ENCODE measurements at places on chromosomes 3 and 15. TPM values are rescaled to one million over a fixed set of nuclear protein-coding genes. Genes with fewer than 3 reads are reported as not detected.
A peak's percentile ranks its signal among the peaks of the same experiment; 100 is the strongest.

- H3K27ac ChIP-seq = no peak overlapping the region
- no peak for DNase-seq
- H3K4me1 ChIP-seq = no peaks in the 10 kb centered on the region
- no peak overlapping the region for H3K4me3 ChIP-seq
- H3K27me3 ChIP-seq = no peaks in the 10 kb centered on the region
Observed at GRCh38 chr3:56197259-56197965, 270.9 kb downstream of the ERC2 start.

DNA sequence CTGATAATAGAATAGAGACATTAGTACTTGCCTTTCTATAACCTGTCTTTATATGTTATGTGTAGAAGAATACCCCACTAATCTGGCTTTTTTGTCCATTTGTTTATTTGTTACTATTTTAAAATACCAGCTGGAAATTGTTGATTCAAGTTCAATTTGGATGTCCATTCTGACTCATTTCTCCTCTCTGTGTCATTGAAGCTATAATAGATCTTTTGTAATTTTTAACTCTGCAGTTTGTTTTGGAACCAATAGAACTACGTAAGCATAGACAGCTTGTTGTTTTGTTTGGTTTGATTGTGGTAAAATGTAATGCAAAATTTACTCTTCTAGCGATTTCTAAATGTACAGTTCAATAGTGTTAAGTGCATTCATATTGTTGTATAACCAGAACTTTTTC is 390.4 kb downstream of the ZIC1 start:
- no peak overlapping the region for H3K4me3 ChIP-seq
- no peaks in the 10 kb centered on the region for H3K27me3 ChIP-seq
- H3K4me1 ChIP-seq = no peaks in the 10 kb centered on the region
- no peak for DNase-seq

DNA sequence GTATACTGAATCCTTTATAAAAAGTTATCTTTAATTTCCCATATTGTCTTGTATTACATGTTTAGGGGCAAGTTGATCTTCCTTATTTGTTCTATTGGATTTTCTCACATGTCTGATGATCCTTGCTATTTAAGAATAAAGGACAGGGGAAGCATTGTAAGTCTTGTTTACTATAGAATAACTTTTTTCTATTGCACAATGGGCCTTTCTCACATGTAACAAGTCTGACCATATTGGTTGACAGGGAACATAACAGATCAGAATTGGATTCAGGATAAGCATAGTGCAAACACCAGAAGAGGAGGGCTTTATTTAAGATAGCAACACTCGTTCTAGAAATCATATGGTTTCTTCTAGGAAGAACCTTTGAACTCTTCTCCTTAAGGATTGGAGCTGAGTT is 257.9 kb upstream of the RBMS3 start:
- H3K27ac ChIP-seq = no peak overlapping the region
- no peaks in the 10 kb centered on the region for H3K4me1 ChIP-seq
- no peaks in the 10 kb centered on the region for H3K27me3 ChIP-seq
- no peaks in the 10 kb centered on the region for H3K36me3 ChIP-seq
- H3K4me3 ChIP-seq = no peak overlapping the region
- DNase-seq = no peak

GRCh38 chr3:159189994-159190669 is 388.3 kb downstream of the MFSD1 start:
- H3K4me3 ChIP-seq = no peak overlapping the region
- no peaks in the 10 kb centered on the region for H3K36me3 ChIP-seq
- H3K4me1 ChIP-seq = no peaks in the 10 kb centered on the region

DNA sequence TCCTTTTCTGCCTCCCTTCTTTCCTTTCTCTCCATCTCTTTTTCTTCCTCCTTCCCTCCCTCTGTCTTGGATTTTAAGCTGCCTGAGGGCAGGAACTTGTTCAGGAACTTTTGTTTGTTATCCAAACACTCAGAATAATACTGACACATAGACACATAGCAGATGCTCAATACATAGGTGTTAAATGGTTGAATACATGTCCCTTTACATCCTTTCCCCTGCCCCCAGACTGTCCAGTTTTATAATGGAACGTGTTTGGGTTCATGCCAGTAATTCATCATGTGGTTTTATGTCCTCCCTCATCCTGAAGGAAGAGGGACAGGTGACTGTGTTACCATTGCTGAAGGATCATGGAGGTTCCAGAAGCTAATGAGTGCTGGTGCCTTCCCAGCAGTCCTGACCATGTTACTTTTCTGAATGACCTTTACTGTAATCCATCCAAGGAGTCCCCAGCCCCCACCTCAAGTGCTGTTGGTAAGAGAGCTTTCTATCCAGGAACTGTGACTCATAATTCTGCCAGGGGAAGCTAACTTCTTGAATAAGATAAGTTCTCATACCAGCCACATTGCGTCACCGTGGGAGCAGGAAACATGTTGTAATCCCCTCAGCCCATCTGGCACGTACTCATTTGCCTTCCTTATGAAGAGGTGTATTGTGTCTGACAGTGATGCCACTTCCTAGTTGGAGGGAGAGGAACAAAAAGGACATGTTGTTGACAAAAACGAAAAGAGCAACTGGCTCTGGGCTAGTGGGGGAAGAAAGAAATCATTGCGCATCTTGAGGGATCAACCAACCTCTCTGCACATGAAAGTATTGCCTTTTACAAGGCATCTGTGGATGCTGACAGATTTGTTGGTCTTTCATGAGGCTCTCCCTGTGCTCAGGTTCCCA is 52.4 kb downstream of the IL1RAP start:
- no peaks in the 10 kb centered on the region for H3K27me3 ChIP-seq
- peaks cover 4% of the 10 kb centered on the region for H3K4me1 ChIP-seq
- H3K4me3 ChIP-seq = no peak overlapping the region
- peak overlapping the region; percentile 89 for H3K27ac ChIP-seq
- H3K36me3 ChIP-seq = no peaks in the 10 kb centered on the region

DNA sequence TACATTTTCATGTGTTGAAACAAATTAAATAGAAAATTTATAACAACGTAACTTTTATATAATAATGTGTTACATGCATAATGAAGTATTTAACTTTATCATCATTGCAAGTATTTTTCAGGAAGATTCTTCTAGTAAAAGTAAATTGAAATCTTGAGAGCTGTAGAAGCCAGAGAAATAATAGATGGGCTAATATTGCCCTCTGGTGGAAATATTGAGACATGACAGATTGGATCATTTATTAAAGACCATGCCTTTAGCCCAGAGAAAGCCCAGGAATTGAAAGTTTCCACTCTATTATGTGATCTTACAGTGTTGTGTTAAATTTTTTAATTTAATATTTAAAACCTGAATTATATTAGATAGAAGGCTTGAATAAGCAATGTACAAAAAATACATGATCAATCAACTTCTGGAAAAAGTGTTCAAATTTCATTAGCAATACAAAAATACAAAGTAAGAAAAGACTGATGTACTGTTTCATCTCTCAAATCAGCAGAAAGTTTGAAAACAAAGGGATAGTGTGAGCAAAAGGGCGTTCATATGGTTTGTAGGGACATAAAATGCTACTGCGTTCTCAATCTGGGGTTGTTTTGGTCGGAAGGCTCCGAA is 52.7 kb upstream of the SPTSSB start:
- H3K27ac ChIP-seq = no peak overlapping the region
- peaks cover 7% of the 10 kb centered on the region for H3K4me1 ChIP-seq
- no peak overlapping the region for H3K4me3 ChIP-seq
- peak; percentile 42 for DNase-seq

DNA sequence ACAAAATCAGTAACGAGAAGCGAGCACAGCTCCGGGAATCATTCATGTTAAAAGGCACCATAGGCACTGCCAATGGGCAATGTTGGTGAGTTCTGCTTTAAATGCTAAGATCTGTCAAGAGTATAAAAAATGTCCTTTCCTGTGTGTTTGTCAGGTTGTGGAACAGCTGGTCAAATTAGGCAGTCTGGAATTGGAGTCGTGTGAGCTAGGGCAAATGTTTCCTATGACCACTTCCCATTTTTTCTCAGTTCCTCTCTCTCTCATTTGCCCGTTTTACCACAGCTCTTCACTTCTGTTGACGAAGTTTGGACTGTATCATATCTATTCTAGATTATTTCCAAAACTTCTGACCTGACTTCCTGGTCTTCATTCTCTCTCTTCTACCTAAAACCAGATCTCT is 60.8 kb upstream of the GOLIM4 start:
- H3K4me3 ChIP-seq = no peak overlapping the region
- DNase-seq = no peak
- H3K27me3 ChIP-seq = peaks cover 4% of the 10 kb centered on the region
- no peaks in the 10 kb centered on the region for H3K36me3 ChIP-seq

- H3K27me3 ChIP-seq = peaks cover 6% of the 10 kb centered on the region
- no peak overlapping the region for H3K27ac ChIP-seq
- no peaks in the 10 kb centered on the region for H3K36me3 ChIP-seq
- no peaks in the 10 kb centered on the region for H3K4me1 ChIP-seq
- no peak for DNase-seq
- H3K4me3 ChIP-seq = no peak overlapping the region
Observed at GRCh38 chr3:63800097-63800496, 19.0 kb upstream of the C3orf49 start.

GRCh38 chr15:88986949-88987590 is 73.9 kb upstream of the MFGE8 start:
- no peak for DNase-seq
- no peak overlapping the region for H3K4me3 ChIP-seq
- peak overlapping the region; percentile 91 for H3K27ac ChIP-seq
- peaks cover 30% of the 10 kb centered on the region for H3K4me1 ChIP-seq

DNA sequence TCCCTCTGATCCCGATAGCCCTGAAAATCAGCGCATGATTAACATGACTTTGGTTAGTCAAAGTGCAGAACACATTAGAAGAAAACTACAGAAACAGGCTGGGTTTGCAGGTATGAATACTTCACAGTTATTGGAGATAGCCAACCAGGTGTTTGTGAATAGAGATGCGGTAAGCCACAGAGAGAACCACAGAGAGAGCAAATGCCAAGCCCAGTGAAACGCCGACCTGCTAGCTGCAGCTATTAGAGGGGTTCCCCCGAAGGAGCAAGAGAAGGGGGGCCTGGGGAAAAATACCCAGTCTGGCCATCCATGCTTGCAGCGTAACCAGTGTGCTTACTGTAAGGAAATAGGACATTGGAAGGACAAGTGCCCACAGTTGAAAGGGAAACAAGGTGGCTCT is 523.9 kb upstream of the CNTN3 start:
- no peak for DNase-seq
- no peaks in the 10 kb centered on the region for H3K36me3 ChIP-seq
- no peaks in the 10 kb centered on the region for H3K4me1 ChIP-seq
- H3K27me3 ChIP-seq = no peaks in the 10 kb centered on the region
- no peak overlapping the region for H3K27ac ChIP-seq
- H3K4me3 ChIP-seq = no peak overlapping the region

GRCh38 chr15:33616475-33616874 is 305.7 kb downstream of the RYR3 start:
- H3K36me3 ChIP-seq = no peaks in the 10 kb centered on the region
- no peak overlapping the region for H3K27ac ChIP-seq
- no peak for DNase-seq
- no peak overlapping the region for H3K4me3 ChIP-seq
- peaks cover 2% of the 10 kb centered on the region for H3K27me3 ChIP-seq

GRCh38 chr3:107644631-107645030 is 121.9 kb downstream of the BBX start:
- peak; percentile 31 for DNase-seq
- H3K27me3 ChIP-seq = no peaks in the 10 kb centered on the region
- H3K4me1 ChIP-seq = no peaks in the 10 kb centered on the region
- H3K4me3 ChIP-seq = no peak overlapping the region
- peaks cover 4% of the 10 kb centered on the region for H3K36me3 ChIP-seq
- H3K27ac ChIP-seq = no peak overlapping the region

GRCh38 chr3:114775395-114775794 is 371.7 kb downstream of the ZBTB20 start:
- H3K27me3 ChIP-seq = no peaks in the 10 kb centered on the region
- no peaks in the 10 kb centered on the region for H3K36me3 ChIP-seq
- no peak overlapping the region for H3K4me3 ChIP-seq

DNA sequence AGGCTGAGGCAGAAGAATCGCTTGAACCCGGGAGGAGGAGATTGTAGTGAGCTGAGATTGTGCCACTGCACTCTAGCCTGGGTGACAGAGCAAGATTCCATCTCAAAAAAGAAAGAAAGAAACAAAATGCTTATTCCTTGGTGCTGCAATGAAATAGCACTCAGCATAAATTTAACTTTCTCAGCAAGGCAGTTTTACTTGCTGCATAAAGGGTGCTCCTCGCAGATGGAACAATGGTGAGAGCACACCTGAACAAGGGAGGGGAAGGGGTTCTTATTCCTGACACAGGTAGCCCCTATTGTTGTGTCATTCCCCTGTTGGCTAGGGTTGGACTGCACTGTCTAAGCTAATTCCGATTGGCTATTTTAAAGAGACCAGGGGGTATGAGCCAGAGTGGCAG is 17.1 kb downstream of the PAK2 start:
- H3K4me3 ChIP-seq = no peak overlapping the region
- H3K36me3 ChIP-seq = peaks cover 2% of the 10 kb centered on the region
- H3K27ac ChIP-seq = no peak overlapping the region
- peaks cover 5% of the 10 kb centered on the region for H3K4me1 ChIP-seq

GRCh38 chr3:149233323-149233722 is 11.7 kb upstream of the CP start:
- no peaks in the 10 kb centered on the region for H3K27me3 ChIP-seq
- DNase-seq = no peak
- H3K36me3 ChIP-seq = no peaks in the 10 kb centered on the region
- no peak overlapping the region for H3K27ac ChIP-seq

DNA sequence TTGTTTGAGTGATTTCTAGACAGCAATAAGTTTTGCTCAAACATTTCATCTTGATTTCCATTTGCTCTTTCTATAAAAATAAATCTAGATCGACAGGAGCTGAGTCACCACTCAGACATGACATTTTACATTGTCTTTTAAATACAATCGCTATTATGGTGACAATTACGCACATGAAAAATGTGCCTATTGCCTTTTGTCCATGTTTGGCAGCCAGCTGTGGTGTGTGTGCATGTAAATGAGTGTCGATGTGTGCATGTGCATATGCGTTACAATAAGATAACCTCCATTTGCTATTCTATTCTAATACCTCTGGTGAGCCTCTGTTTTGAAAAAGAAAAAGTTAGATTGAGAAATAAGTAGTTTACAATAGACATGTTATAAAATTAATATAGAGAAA is 89.7 kb upstream of the GRM7 start:
- H3K27me3 ChIP-seq = no peaks in the 10 kb centered on the region
- H3K4me3 ChIP-seq = no peak overlapping the region

GRCh38 chr3:195448205-195448875 is 5.5 kb upstream of the ACAP2 start:
- H3K4me1 ChIP-seq = peaks cover 11% of the 10 kb centered on the region
- no peak overlapping the region for H3K4me3 ChIP-seq
- no peaks in the 10 kb centered on the region for H3K27me3 ChIP-seq
- H3K36me3 ChIP-seq = no peaks in the 10 kb centered on the region

DNA sequence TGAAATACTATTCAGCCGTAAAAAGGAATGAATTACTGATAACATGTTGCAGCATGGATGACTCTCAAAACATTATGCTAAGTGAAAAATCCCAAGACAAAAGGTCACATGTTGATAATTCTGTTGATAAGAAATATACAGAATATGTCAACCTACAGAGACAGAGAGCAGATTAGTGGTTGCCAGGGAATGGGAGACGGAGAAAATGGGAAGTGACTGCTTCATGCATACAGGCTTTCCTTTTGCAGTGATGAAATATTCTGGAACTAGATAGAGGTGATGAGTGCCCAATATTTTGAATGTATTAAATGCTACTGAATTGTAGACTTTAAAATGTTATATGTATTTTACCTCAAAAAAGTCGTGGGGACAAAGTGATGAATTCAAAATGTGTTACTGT is 56.2 kb downstream of the ABHD2 start:
- H3K27me3 ChIP-seq = no peaks in the 10 kb centered on the region
- H3K4me3 ChIP-seq = no peak overlapping the region
- H3K4me1 ChIP-seq = peaks cover 15% of the 10 kb centered on the region
- no peak overlapping the region for H3K27ac ChIP-seq

Gene LSAMP
- total RNA-seq = 8.1 TPM

Gene ARGFX
- not detected for total RNA-seq

Gene VGLL3
- total RNA-seq = 97.3 TPM

Gene ZNF80
- total RNA-seq = not detected

Gene APPL1
- total RNA-seq = 46.2 TPM

Gene COX5A
- 24.7 TPM for total RNA-seq

Gene GOLGA6D
- not detected for total RNA-seq

Data from IMR-90 (cell line).